ENCODE measurements at places on chromosomes 5 and 9.

- no peak for DNase-seq
These were observed 9.1 kb downstream of the WWC1 start for GRCh38 chr5:168300326-168301182.

- no peak for DNase-seq
These were observed 16.2 kb downstream of the UHRF2 start for GRCh38 chr9:6428940-6429889.

GRCh38 chr5:134521841-134522240, 3.6 kb upstream of the JADE2 start:
- no peak for DNase-seq

GRCh38 chr9:99896119-99896518, 10.3 kb upstream of the STX17 start:
- no peak for DNase-seq

DNA sequence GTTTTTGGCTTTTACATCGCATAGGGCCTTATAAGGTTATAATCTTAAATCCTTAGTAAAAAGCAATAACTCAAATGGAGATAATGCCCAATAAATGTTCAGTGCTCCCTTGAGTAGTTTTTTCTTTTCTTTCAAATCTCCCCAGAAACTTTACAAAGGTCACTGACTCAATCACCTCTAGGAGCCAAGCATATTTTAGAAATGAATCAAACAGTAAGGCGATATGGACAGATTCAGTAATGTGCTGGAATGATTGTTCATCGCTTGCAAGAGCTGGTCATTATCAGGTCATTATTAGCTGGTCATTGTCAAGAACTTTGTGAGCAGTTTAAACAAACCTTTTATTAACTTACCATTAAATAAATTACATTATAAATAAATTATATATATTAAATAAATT, 130.4 kb upstream of the SLIT3 start:
- no peak for DNase-seq

DNA sequence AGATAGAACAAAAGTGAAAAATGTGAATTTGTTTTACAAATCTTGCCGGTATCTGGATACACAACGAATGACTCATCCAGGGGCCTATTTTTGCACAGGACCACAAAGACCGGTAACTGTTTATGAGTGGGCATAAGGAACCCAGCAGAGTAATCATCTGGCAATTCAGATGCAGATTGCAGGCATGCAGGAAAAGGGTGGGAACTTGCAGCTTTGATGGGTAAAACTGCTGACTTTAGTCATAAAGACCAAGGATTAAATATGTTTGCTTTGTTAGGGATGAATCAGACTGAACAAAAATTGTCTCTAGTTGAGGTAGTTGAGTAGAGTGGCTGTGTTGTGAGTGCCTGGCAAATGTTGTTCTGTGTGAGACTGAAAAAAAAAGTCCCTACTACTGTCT, 309.6 kb upstream of the CCNH start:
- no peak for DNase-seq

DNA sequence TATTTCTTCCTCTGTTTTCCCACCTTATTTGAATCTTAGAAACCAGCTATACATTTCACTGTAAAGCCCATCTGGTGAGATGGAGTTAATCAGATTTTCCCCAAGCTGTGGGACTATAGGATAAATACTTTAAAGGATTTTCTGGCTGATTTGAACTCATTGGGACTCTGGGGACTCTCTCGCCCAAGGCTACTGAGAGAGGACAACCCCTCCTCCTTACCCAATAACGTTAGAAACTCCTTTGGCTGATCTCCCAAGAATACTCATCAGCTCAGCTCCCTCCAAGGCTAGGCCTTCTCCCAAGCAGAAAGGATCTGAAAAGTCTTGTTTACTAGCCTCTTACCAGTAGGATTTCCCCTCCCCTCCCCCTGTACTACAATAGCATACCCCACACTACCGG, 1.5 kb upstream of the GLRA1 start:
- DNase-seq: no peak

DNA sequence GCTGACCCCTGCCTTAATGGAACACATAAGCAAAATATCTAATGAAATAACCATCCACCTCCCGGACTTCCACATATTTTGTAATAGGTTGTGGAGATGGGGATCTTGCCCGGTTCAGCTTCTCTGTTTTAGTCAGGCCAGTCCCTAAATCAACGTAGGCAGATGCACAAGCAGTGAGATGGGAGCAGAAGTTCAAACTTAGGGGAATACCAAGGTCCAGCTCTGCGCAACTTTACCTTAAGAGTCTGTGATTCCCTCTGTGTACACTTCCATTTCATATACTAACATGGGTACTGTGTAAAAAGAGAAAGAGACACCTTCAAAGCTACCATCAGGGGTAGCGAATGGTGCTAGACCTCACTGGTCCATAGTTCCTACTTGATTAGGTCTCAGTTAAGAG, 110.9 kb downstream of the NTRK2 start:
- no peak for DNase-seq

DNA sequence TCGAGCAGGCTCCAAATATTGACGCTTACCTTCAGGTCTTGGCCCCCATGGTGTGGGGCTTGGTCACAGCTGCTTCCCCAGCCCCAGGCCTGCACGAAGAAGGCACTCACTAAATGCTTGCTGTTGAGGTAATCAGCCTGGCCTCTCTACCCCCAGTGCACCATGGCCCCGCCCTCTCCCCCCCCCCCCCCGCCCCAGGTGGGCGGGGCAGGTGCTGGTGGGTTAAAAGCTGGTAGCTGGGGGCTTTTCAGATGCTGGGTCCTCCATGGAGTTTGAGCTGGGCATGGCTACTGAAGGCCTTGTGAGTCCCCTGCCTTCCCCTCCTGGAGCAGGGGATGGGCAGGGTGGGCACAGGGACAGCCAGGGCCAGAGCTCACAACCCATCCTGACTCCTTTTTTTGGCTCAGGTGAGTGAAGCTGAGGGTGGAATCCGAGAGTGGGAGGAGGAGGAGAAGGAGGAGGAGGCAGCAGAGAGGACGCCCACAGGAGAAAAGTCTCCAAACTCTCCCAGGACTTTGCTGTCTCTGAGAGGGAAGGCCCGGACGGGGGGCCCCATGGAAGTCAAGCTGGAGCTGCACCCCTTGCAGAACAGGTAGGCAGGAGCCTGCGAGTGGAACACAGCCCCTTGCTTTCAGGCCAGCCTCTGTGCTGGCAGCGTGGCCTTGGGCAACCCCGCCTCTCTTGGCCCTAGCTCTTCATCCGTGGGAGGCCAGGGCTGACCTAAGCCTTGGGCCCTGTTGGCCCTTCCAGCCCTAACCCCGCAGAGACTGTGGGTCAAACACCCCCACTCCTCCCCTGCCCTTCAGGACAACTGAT, 4.4 kb upstream of the TSPAN17 start:
- DNase-seq: no peak

DNA sequence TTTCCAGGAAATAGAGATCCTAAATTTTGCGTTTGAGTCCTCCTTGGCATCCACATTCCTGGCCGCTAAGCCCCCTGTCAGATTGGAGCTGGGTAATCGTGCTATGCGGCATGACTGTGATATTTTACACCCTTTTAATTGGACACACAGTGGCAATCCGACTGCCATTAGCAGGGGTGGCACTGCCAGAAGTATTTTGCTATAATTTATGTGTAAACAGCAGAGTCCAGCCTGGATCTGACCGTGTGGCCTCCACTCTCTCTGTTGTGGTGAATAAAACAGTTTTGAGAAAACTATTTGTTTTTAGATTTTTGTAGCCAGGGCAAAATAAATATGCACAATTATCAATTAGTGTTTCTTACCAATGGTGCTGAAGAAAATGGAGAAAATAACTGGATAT, 281.0 kb upstream of the IRX2 start:
- DNase-seq: no peak

GRCh38 chr5:132296412-132297016, 2.3 kb downstream of the SLC22A4 start:
- DNase-seq: no peak

DNA sequence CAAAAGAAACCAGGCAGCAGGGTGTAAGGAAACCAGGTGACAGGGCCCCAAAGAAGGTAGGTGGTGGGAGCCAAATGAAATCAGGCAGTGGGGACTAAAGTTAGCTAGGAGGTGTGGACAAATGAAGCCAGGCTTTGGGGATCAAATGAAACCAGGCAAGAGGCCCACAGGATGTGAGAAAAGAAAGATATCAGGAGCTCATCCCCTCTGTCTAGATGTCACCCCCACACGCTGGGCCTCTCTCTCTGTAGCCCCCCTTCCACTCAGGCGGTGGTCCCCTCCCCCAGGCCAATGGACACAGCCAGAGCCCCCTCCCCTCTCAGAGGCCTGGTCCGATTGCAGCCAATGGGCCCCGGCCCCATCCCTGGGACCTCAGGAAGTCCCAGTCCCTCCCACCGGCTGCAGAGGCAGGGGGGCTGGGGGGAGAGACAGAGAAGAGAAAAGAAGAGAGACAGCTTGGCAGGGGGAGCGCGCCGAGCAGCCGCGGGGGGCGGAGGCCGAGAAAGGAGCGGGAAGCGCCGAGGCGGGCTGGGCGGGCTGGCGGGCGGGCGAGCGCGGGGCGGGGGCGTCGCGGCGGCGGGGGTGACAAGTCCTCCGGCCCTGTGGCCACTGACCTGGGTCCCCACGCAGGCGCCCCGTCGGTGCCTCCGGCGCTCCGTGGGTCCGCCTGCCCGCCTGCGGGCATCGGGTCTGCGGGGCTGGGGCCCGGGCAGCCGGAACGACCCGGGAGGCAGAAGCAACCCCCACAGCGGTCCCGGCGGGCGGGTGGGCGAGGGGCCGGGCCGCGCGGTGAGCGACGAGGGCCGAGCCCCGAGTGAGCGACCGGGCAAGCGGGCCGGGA, 11.9 kb downstream of the CNTFR start:
- DNase-seq: no peak

DNA sequence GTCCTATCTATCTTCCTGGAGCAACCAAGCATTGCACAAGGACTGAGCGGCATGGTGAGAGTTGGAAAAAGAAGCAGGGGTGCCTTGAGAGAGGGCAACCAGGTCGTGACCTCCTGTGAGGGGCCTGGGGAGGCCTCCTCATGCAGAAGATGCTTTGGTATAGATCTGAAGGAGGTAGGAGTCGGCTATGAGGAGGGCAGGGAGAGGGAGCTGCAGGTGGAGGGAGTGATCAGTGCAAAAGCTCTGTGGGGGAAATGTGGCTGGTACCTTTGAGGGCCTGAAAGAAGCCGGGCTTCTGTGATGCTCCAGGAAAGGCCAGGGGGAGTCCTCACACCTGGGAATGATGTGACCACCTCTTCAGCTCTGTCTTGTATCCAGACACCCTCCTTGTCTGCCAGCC, 3.6 kb upstream of the SLC25A48 start:
- no peak for DNase-seq

GRCh38 chr9:137816531-137817235, 60.9 kb upstream of the CACNA1B start:
- no peak for DNase-seq
